ENCODE measurements at places on chromosomes 16 and 17.

- no peak for DNase-seq
Observed at GRCh38 chr17:58617563-58617962, 74.3 kb downstream of the TEX14 start.

DNA sequence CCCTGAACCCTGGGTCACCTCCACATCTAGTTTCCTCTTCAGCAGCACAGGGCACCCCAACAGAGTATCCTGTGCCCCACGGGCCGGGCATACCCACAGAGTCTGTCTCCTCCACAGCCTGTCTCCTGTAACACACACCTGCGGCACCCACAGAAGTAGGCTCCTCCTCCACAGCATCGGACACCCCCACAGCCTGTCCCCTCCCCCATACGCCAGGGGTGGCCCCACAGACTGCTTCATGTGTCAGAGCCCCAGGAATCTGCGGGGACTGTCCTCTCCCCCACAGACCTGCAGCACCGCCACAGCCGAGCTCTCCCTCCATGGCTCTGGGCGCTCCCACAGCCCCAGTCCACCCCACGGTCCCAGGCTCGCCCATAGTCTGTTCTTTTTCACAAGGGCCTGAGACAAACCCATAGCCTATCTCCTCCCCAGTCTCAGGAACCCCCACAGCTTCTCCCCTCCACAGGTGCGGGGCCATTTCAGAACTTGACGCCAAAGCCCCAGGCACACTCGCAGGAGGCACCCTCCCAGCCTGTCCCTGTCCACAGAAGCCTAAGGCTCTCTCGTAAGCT is 1.4 kb downstream of the KIAA0753 start:
- no peak for DNase-seq

- DNase-seq: no peak
Observed at GRCh38 chr17:42141382-42141781, 13.4 kb downstream of the RAB5C start.

GRCh38 chr17:39400547-39401411 is 647 bp downstream of the FBXL20 start:
- DNase-seq: no peak

DNA sequence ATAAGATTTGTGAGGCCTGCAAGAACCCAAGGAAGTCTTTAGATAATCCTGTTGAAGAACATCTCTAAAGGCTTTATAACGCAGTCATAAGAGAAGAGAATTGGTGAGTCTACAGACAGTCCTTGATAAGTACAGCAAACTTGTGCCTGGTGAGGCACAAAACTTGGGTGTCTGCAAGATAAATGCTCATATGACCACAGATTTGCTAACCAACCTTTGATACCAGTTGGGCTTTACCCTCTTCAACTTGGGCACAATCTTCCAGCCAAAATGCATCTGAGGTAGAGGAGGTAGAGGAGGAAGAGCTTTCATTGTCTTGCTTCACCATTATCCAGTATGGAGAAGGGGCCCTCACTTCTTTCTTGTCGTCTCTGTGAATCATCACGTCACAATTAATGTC is 16.9 kb downstream of the PDZD9 start:
- no peak for DNase-seq

DNA sequence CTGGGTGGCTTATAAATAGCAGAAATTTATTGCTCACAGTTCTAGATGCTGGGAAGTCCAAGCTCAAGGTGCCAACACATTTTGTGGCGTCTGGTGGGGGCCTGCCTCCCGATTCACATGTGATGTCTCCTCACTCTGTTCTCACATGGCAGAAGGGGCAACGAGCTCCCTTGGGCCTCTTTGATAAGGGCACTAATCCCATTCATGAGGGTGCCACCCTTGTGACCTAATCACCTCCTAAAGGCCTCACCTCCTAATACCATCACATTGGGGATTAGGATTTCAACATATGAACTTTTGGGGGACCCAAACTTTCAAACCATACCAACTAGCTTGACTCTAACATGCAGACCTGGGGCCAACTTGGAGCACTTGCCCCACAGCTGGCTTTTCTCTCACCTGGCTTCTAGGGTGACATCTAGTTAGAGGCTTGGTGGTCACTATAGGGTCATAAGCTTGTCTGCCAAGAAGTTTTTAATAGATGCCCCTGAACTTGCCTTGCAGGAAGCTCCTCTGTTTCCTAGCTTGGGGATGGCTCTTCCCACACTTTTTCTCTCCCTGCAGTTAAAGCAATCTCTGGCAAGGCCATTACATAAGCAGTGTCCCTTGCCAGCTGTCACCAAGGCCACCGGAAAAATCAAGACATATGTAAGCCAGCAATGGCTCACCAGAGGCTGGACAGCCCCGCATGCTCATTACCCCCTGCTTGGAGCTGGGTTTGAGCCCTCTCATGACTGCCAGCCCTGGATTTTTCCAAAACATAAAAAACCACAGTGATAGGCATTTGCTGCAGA is 8.4 kb upstream of the MED9 start:
- DNase-seq: no peak

GRCh38 chr16:90020260-90020837 is 1.1 kb upstream of the DBNDD1 start:
- no peak for DNase-seq

DNA sequence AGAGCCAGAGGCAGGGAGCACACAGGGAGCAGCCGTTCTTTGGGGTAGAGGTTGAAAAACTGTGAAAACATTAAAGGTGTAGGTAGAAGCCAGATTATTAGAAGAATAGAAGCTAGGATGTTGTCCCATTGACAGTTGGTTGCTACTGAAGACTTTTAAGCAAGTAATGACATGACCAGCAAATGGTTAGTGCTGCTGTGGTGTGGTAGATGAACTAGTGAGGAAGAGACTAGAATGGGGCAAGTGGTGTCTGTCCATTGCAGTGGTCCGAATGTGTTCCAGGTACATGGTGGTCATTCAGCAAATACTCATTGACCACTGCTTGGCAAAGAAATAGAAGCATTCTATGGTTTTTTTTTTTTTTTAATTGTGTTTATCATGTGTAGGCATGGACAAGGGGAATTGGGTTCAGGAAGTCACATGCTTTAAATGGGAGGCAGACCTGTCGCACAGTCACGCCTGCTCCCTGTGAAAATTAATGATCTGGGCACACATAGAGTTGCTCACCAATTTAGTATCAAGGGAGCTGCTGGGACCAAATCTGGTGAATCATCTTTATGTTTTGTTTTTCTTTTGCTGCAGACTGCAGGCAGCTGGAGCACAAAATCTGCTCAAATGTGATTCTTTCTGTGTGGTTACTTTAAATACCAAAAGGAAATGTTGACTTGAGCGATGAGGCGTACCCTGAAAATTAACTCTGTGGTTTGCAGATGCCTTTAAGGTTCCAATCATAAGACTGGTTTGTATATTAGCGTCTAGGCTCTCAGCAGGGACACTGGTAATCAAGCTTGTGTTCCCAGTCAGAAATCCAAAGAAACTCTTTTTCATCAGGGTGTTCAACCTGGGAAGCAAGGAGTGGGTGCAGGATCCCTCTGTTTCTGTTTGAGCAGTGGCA is 30.7 kb downstream of the YPEL2 start:
- DNase-seq: peak; percentile 96
